ENCODE measurements at places on chromosomes 12 and 14. TPM values are rescaled to one million over a fixed set of nuclear protein-coding genes. Genes with fewer than 3 reads are reported as not detected.

DNA sequence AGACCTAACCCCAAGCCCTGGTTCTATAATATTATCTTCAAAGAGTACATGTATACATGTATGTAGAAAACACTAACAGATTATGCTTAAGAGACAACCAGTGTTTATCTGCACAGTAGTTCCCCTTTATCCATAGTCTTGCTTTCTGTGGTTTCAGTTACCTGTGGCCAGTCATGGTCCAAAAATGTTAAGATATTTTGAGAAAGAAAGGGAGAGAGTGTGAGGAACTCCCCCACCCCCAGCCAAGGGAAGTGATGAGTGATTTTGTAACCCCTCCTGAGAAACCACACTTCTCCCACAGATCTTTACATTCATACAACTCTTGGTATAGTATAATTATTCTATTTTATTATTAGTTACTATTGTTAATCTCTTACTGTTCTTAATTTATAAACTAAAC, 77.3 kb upstream of the CNTN1 start:
- H3K4me3 ChIP-seq: no peak overlapping the region
- DNase-seq: no peak
- H3K36me3 ChIP-seq: no peaks in the 10 kb centered on the region
- H3K27ac ChIP-seq: no peak overlapping the region

DNA sequence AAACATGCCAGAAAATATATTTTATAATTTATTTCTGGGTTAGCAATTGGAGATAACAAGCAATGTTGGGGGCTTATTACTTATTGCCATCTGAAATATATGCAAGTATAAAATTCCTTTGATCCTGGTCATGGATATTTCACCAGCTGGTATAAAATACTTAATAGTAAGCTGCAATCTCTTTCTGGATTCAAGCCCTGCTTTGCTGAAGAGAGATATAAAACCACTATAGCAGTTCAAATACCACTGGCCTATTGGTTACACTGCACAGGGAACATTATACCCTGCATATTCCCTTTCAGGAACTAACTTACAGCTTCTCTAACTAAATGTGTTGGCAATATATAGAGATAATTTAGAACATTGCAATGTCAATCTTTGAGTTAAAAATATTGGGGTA, 546.2 kb upstream of the ATP2B1 start:
- peaks cover 40% of the 10 kb centered on the region for H3K4me1 ChIP-seq
- no peak for DNase-seq
- no peaks in the 10 kb centered on the region for H3K36me3 ChIP-seq
- no peak overlapping the region for H3K4me3 ChIP-seq

GRCh38 chr14:68539241-68539737, 253.6 kb downstream of the ZFP36L1 start:
- peaks cover 1% of the 10 kb centered on the region for H3K4me1 ChIP-seq
- no peaks in the 10 kb centered on the region for H3K27me3 ChIP-seq
- H3K27ac ChIP-seq: no peak overlapping the region
- no peaks in the 10 kb centered on the region for H3K36me3 ChIP-seq
- no peak for DNase-seq

DNA sequence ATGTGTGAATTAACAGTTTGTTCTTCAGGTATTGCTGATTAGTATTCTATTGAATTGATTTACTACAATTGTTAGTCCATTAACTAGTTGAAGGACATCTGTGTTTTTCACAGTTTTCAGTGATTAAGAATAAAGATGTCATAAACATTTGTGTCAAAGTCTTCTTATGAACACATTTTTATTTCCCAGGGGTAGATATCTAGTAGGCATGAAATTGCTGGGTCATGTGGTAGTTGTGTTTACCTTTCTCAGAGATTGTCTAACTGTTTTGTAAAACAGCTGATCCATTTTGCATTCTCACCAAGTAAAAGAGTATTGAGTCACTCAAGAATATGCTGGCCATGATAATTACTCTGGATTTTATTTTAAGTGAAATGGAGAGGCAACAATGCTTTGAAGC, 1145.3 kb downstream of the FSCB start:
- no peaks in the 10 kb centered on the region for H3K4me1 ChIP-seq
- H3K4me3 ChIP-seq: no peak overlapping the region
- H3K27me3 ChIP-seq: peaks cover 2% of the 10 kb centered on the region
- H3K27ac ChIP-seq: no peak overlapping the region

SLC24A4 gene
- polyA plus RNA-seq: 0.52 TPM

DNA sequence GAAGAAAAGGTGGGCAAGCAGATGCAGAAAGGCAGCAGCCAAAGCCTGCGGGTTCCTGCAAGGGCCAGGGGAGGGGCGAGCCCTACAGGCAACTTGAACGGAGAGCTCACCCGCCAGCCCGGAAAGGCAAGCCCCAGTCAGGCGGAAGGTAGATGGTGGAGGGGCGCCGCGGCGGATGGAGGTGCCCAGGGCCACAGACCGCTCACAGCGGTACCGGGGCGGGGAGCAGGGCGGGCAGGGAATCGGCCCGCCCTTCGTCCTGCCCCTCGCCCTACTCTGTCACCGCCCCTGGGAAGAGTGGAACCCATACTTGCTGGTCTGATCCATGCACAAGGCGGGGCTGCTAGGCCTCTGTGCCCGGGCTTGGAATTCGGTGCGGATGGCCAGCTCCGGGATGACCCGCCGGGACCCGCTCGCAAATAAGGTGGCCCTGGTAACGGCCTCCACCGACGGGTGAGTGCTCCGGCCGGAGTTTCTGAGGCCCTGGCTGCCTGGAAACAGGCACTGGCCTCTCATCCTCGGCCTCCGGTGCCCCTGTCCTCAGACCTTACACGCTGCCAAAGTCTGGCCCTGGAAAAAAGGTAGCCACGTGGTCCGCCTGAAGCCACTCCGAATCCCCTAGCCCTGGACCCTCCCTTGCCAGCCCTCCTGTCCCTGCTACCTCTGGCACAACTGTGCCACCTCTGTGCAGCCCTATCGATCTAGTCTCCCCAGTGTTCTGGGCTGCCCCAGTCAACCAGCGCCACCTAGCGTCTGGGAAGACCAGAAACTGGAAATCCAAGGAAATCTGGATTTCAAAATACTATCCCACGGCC, at the start of gene DHRS4:
TSS of gene DHRS4 (plus strand) at position 307 of the 815 bp plus-strand sequence. CDS start at position 326, 19 bp downstream.
- peak within 1 kb of the TSS; percentile 97 for H3K27ac ChIP-seq
- peak; percentile 83 for DNase-seq
- H3K4me3 ChIP-seq: peak within 1 kb of the TSS; percentile 99
- H3K27me3 ChIP-seq: no peaks in the 10 kb centered on the region
- H3K4me1 ChIP-seq: peaks cover 26% of the 10 kb centered on the region

DNA sequence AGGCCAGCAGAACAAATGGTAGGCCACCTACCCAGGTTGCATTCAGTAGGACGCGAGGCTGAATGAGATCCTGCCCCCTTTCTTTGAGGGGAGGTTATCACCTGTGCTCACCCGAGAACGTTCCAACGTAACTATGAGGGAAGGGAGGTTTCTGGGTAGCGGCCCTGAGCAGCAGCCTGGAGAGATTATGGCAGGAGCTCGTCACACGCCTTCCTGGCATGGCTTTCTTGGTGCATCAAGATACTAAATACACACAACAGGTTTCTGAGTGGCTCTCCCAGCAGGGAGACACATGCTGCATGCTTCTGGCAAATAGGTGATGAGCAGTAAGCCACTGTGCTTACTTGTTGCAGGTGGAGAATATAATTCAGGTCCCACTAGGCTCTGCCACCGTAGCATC, 147.7 kb downstream of the CALM1 start:
- no peak overlapping the region for H3K27ac ChIP-seq
- H3K27me3 ChIP-seq: no peaks in the 10 kb centered on the region
- H3K4me1 ChIP-seq: no peaks in the 10 kb centered on the region
- no peak for DNase-seq
- no peak overlapping the region for H3K4me3 ChIP-seq

KCNA5 gene
- not detected for polyA plus RNA-seq

ENDOU gene
- not detected for polyA plus RNA-seq

TMEM63C gene
- 0.03 TPM for polyA plus RNA-seq

DNA sequence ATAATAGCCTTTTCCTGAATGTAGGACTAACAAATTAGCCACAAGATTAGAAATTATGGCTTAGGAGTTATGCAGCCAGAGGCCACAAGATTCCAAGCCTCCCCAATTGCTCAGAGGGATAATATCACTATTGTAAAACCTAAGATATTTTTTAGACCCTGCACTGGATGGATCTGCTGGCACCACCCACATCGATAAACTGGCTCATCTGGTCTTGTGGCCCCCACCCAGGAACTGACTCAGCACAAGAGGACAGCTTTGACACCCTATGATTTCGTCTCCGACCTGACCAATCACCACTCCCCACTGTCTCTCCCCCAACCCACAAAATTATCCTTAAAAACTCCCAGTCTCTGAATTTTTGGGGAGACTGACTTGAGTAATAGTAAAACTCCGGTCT, 54.7 kb downstream of the CPM start:
- no peaks in the 10 kb centered on the region for H3K36me3 ChIP-seq
- DNase-seq: no peak
- no peak overlapping the region for H3K4me3 ChIP-seq
- H3K4me1 ChIP-seq: no peaks in the 10 kb centered on the region
- no peak overlapping the region for H3K27ac ChIP-seq

- H3K27ac ChIP-seq: no peak overlapping the region
- DNase-seq: no peak
- H3K4me3 ChIP-seq: no peak overlapping the region
- peaks cover 6% of the 10 kb centered on the region for H3K27me3 ChIP-seq
- H3K36me3 ChIP-seq: no peaks in the 10 kb centered on the region
These were observed 111.0 kb upstream of the LHX5 start for GRCh38 chr12:113582521-113583218.

KRT3 gene
- not detected for polyA plus RNA-seq

DNA sequence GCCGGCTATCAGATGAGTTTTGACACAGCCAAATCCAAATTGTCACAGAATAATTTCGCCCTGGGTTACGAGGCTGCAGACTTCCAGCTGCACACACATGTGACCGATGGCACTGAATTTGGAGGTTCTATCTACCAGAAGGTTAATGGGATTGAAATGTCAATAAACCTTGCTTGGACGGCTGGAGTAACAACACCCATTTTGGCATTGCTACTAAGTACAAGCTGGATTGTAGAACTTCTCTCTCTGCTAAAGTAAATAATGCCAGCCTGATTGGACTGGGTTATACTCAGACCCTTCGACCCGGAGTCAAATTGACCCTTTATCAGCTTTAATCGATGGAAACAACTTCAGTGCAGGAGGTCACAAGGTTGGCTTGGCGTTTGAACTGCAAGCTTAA, 100.2 kb upstream of the EVL start:
- no peaks in the 10 kb centered on the region for H3K4me1 ChIP-seq
- no peak for DNase-seq
- no peak overlapping the region for H3K4me3 ChIP-seq
- no peak overlapping the region for H3K27ac ChIP-seq
- H3K36me3 ChIP-seq: no peaks in the 10 kb centered on the region

GRCh38 chr12:59056966-59057365, 136.7 kb upstream of the LRIG3 start:
- H3K27me3 ChIP-seq: peaks cover 2% of the 10 kb centered on the region
- H3K4me1 ChIP-seq: no peaks in the 10 kb centered on the region
- no peak overlapping the region for H3K4me3 ChIP-seq
- H3K27ac ChIP-seq: no peak overlapping the region
- no peaks in the 10 kb centered on the region for H3K36me3 ChIP-seq

TTC6 gene
- not detected for polyA plus RNA-seq

PLD4 gene
- polyA plus RNA-seq: 49.3 TPM

DNA sequence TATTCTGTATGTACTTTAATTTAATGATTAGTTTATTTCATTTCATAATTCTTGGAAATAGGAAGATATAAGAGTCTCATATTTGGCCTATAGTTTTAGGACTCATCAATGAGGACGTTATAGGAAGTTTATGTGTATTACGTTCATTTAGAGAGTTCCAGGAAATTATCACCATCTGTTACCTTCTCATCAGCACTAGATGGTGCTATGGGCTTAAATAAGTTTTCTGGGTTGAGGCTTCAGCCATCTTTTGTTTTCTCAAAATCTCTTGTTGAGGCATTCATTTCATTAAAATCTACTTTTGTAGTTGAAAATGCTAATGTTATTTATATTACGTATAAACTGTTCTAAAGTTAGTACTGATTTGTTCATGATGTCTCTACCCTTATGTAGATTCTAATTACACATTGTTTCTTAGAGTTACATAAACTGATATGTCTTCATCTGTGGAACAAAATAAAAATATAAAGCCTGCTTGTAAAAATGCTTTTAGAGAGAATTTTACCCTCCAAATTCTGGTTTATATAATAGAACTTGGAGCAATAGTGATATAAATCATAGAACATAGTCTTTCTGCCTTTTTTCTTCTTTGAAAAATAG, 89.2 kb downstream of the CFAP54 start:
- no peaks in the 10 kb centered on the region for H3K27me3 ChIP-seq
- no peak overlapping the region for H3K27ac ChIP-seq
- H3K4me3 ChIP-seq: no peak overlapping the region
- no peaks in the 10 kb centered on the region for H3K36me3 ChIP-seq

FAM181A gene
- polyA plus RNA-seq: not detected

TAS2R13 gene
- not detected for polyA plus RNA-seq

DNA sequence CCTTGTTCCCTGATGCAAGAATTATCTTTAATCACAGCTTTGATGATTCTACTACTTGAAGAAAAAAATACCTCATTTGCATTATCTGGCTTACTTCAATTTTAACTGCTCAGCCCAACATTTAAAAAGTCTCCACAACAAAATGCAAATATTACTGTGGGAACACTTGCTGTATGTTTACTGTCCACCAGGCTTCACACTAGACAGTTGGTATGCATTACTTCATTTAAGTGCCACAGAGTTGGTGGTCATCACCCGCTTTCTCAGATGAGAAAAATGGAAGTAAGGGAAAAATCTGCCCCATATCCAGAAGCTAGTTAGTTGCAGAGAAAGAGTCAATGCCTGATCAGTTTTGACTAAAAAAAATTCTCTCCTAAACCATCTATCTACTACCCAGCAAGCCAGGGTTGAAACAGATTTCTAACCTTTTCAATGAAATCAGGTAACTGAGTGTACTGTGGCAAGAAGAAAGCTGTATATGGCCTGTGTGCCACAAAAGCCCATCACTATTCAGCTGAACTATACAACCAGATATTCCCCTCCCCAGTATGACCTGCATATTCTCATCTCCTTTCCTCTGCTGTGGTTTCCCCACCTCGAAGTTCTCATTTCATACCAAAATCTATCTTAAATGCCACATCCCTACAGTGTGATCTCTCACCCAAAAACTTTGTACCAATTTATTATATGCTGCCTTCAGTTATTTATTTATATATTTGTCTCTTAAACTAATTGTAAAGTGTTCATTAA, 90.3 kb downstream of the ATP2B1 start:
- peaks cover 2% of the 10 kb centered on the region for H3K27me3 ChIP-seq
- peaks cover 20% of the 10 kb centered on the region for H3K4me1 ChIP-seq
- H3K4me3 ChIP-seq: peak overlapping the region; percentile 5
- DNase-seq: peak; percentile 23
- H3K36me3 ChIP-seq: peaks cover 12% of the 10 kb centered on the region

DNA sequence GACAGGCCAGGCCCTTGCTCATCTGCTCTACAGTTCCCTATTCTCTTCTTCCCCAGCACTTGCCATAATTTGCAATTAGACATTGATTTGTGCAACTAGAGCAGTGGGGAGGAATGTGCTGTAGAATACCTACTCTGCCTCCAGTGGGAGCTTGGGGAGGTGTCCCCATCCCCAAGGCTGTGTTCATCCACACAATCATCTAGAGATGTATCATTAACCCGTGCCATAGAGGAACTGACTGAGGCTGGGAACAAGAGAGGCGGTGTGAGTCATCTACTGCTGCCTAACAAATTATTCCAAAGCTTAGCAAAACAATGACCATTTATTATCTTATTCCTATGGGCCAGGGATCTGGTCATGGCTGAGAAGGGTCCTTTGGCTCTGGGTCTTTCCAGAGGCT, 5.1 kb upstream of the OTUB2 start:
- no peak overlapping the region for H3K27ac ChIP-seq
- H3K4me1 ChIP-seq: peaks cover 4% of the 10 kb centered on the region
- no peaks in the 10 kb centered on the region for H3K36me3 ChIP-seq
- DNase-seq: no peak
